ENCODE measurements at places on chromosomes 2 and 18. TPM values are rescaled to one million over a fixed set of nuclear protein-coding genes. Genes with fewer than 3 reads are reported as not detected.

Gene CFC1
- total RNA-seq: not detected

Gene CNTNAP5
- total RNA-seq: not detected

Gene APOB
- total RNA-seq: not detected

Gene LCT
- 0.05 TPM for total RNA-seq

Gene OSBPL6
- total RNA-seq: 6.5 TPM

Gene UGT1A9
- total RNA-seq: 4.7 TPM

Gene HOXD11
- total RNA-seq: 6.1 TPM

Gene SCN3A
- total RNA-seq: 0.04 TPM

Gene KLHL29
- 5.1 TPM for total RNA-seq

Gene ARHGAP15
- not detected for total RNA-seq

Gene PHLPP1
- total RNA-seq: 6.4 TPM

Gene ERFE
- total RNA-seq: 8.0 TPM

Gene SMIM21
- total RNA-seq: not detected

Gene ADAM23
- total RNA-seq: 10.3 TPM

Gene GAREM1
- 2.5 TPM for total RNA-seq

Gene USP40
- 24.0 TPM for total RNA-seq

Gene C18orf63
- not detected for total RNA-seq

Gene DCAF17
- 9.6 TPM for total RNA-seq

Gene MRPS5
- 77.7 TPM for total RNA-seq

Gene MFSD6
- total RNA-seq: 22.2 TPM

Gene ITGA4
- 1.9 TPM for total RNA-seq

Gene ZNG1B
- 38.3 TPM for total RNA-seq

Gene NTSR2
- total RNA-seq: not detected

Gene TSPYL6
- total RNA-seq: not detected

Gene INPP5D
- total RNA-seq: 0.49 TPM

Gene OR6B2
- total RNA-seq: not detected

Gene C1QL2
- total RNA-seq: 0.18 TPM

Gene KCNJ3
- total RNA-seq: not detected

Gene LRRTM1
- not detected for total RNA-seq

Gene TMEM169
- 0.37 TPM for total RNA-seq

Gene ILKAP
- total RNA-seq: 46.8 TPM

Gene CD8B2
- not detected for total RNA-seq

Gene UGT1A5
- not detected for total RNA-seq

Gene SCTR
- not detected for total RNA-seq

Gene B3GNT7
- 1.8 TPM for total RNA-seq

Gene DSG1
- total RNA-seq: not detected

Gene TEKT4
- not detected for total RNA-seq

Gene LRATD1
- 0.03 TPM for total RNA-seq

Gene SOCS6
- total RNA-seq: 32.4 TPM

Gene DNAH7
- 0.76 TPM for total RNA-seq

Gene ABCB11
- total RNA-seq: not detected

Gene ABCG5
- total RNA-seq: not detected

Gene EVX2
- not detected for total RNA-seq

Gene IL36B
- total RNA-seq: 0.13 TPM

Gene GCG
- total RNA-seq: not detected

Gene SAP130
- total RNA-seq: 11.2 TPM

Gene HOXD13
- 0.34 TPM for total RNA-seq

Gene PSME4
- total RNA-seq: 42.4 TPM

Gene ATP8B1
- total RNA-seq: 9.0 TPM

Gene TXNDC2
- total RNA-seq: 0.21 TPM

Gene ARHGEF4
- 7.5 TPM for total RNA-seq

Gene FEV
- not detected for total RNA-seq

All from A549 treated with CpdA at 1 μM for 4 hours (cell line).